ENCODE measurements at places on chromosomes 3 and 15. TPM values are rescaled to one million over a fixed set of nuclear protein-coding genes. Genes with fewer than 3 reads are reported as not detected.

Gene P3H2
- 21.9 TPM for total RNA-seq

Gene TMC3
- total RNA-seq = not detected

Gene CIB2
- total RNA-seq = 8.8 TPM

Gene GLDN
- 0.29 TPM for total RNA-seq

Gene ROPN1B
- total RNA-seq = not detected

Gene UBA7
- 26.3 TPM for total RNA-seq

Gene RASGRF1
- total RNA-seq = not detected

Gene HTR3E
- total RNA-seq = not detected

Gene WDR49
- total RNA-seq = not detected

Gene LRRIQ4
- not detected for total RNA-seq

Gene BFSP2
- not detected for total RNA-seq

DNA sequence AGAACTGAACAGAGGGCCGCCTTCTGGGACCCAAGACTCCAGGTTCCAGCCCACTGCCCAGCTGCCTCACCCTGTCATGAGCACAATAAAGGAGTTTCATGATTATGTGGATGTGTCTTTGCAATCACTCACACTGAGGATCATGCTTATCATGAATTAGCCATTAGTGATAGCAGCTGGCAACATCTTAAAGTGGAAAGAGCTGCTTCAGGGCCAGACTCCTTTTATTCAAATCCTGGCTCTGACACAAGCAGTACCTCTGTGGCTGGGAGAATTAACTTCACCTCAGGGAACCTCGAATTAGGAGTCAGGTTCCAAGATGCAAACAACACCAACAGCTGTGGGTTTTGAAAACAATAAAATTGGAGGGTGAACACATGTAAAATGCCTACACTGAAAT is 6.6 kb upstream of the SCAP start:
- DNase-seq = peak; percentile 10

DNA sequence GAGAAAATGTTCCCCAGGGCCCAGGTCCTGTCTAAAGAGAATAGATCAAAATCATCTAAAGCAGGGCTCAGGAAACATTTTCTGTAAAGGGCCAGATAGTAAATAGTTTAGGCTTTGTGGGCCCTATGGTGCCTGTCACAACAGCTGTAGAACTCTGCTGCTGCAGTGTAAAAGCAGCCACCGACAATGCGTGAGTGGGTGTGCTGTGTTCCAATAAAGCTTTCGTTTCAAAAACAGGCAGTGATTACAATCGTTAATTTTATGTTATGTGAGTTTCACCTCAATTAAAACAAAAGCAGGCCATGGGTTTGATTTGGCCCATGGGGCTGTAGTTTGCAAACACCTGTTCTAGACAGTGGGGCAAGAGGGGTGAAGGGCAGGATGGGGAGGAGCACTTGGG is 12.5 kb upstream of the HEG1 start:
- DNase-seq = no peak

GRCh38 chr3:172082820-172083513 is 43.6 kb downstream of the FNDC3B start:
- no peak for DNase-seq

DNA sequence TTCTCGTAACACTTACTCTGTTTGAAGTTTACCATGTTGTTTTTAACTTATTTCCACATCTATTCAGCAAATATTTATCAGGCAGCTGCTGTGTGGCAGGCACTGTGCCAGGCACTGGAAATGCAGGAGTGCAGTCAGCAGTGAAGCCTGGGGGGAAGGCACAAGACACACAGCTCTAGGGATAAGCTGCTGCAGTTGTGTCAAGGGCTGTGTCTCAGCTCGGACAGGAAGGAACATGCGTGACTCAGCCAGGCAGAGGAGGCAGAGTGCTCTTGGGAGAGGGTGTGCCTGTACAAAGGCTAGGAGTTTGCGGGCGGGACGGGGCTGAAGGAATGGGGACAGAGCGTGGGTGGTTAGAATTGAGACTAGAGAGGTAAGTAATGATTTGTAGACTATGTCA is 24.7 kb downstream of the LYSMD4 start:
- no peak for DNase-seq

- no peak for DNase-seq
These were observed 16.6 kb downstream of the TMEM158 start for GRCh38 chr3:45209526-45209925.

DNA sequence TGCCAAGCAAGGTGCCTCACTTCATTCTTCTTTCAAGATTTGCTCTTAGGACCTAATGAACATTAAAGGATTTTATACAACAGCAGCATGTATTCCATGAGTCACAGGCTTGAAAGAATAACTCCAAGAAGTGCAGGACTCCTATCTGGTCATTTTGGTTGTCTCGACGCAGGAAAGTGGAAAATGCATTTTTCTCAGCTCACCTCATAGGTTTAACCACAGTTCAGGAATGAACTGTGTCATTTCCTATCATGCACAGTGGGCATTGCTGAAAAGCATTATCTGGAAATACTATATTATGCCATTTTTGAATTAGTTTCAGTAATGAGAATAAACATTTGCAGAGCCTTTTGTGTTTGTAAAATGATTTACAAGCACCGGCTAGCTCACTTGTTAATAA is 98.7 kb upstream of the BFSP2 start:
- DNase-seq = no peak

- no peak for DNase-seq
These were observed 27.1 kb downstream of the EIF2AK4 start for GRCh38 chr15:39961051-39961450.

- DNase-seq = no peak
These were observed 290.0 kb upstream of the PLSCR5 start for GRCh38 chr3:146895026-146895749.

GRCh38 chr3:139111392-139112229 is 66.9 kb upstream of the PRR23C start:
- DNase-seq = no peak

Measured in chondrocyte (in vitro differentiated cells).